Nucleus accumbens (tissue), 56 donors: ENCODE measurements at places on chromosomes 12 and 14.

- DNase-seq, result peak; percentile 10
These were observed 1.9 kb upstream of the PIWIL1 start for GRCh38 chr12:130335517-130336392.

- no peak for DNase-seq
These were observed 390.0 kb upstream of the NOVA1 start for GRCh38 chr14:26987744-26988363.

DNA sequence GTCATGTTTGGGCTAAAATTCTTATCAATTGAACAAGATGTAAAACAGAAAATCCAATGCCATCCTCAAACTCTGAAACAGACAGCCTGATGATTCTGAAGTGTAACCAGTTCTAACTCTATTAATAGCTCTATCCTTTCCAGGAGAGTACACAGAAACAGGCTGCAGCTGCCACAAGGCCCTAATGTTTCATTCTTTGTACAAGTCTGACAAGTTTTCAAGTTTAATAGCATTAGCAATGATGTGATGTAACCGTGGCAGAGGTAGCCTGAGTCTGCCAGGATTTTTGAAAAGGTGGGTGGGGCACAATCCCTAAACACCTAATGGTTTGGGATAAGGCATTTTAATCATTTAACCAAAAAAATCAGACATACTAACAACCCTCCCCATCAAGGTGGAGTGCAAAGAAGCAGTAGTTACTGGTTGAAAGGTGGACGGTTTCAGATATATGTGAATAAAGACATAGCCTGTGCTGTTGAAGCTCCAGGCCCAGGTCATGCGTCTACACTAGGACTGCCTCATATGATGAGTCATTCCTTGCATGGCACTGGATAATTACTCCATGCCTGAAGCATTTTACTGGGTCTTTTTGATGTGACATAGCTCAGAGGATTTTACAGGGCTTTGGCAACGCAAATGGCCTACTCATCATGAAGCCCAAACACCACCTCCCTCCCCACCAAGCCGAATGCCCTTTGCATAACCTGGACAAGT, 145.1 kb upstream of the GRIP1 start:
- DNase-seq, result no peak

DNA sequence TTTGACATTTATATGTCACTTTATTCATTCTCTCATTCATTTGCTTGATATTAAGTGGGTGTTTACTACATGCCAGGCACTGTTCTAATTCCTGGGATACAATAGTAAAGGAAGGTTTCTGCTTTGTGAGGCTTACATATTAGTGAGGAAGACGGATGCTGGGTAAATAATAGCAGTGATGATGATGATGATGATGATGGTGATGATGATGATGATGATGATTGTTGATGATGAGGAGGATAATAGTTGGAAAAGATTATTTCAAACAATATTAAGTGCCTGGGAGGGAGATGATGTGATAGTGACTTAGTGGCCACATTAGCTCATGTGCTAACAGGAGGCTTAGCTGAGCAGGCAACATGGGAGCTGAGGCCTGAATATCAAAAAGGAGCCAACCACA, 19.3 kb upstream of the TMEM233 start:
- DNase-seq, result no peak

DNA sequence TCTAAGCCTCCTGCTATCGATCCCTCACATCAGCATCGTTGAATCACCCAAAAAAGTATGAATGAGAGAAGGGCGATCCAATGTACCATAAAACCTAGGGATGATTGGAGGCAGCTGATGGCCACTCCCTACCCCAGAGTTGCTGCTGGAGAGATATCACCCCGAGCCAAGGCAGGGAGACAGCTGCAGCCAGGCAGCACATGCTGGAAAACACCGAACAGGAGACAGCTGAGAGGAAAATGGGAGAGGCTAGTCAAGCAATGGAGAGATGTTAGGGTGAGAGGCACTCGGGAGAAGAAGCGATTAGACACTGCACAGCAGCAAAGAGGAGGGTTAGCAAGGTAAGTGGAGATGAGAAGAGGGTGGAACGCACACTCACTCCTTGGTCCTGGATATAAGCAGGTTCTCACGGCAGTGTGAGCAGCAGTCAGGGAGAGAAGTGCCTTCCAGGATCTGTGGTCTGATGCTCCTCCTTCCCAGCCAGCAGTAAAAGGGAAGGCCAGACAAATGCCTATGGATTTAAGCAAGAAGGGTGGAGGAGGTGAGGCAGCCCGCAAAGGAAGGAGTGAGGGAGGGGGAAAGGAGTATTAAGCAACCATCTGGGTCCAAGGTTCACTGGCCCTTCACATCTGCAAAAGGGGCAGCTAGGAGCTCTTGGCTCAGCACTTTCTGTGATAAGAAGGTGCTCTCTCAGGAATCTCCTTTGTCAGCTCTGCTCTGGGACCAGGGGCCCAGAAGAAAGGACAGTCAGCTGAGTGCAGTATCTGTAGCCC, at the start of gene SLC7A7:
Gene SLC7A7, minus strand, starts transcription at position 495 of the 773 bp plus-strand sequence. CDS start 2,037 bp downstream, outside the sequence.
- DNase-seq, result no peak

- no peak for DNase-seq
These were observed 107.2 kb downstream of the RBM19 start for GRCh38 chr12:113858841-113859386.

DNA sequence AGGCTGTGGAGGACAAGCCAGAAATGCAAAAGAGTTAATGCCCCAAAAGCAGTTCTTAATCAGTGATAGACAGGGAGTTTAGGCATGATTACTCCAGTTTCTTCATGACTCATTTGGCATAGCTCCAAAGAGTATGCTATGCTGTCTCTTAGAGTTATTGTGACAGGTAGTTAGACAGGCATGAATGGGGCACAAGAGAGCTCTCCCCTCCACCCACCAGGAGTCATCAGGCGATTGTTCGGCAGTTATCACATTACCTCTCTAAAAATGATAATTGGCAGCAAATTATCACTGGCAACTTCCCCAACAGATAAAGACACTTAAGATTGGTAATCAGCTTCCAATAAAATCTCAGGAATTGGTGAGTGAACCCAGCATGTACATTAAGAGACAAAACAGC, 320.1 kb downstream of the DAD1 start:
- DNase-seq, result no peak

GRCh38 chr12:90816353-90817089, 138.5 kb downstream of the CCER1 start:
- no peak for DNase-seq

DNA sequence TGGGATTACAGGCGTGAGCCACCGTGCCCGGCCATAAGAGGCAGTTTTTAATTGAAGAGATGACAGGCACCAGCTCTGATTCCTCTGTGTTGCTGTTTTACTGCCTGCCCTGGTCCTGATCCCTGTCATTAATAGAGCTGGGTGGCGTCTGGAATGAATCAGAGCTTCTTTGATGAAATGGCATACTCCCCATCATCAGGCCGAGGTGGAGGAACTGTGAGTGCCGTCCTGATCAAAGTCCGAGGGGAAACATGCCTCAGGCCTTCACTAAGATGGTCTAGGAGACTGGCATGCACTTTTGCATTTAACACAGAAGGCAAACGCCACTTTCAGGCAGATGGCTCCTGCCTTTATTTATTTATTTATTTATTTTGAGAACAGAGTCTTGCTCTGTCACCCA, 34.1 kb downstream of the IL31 start:
- DNase-seq, result no peak

GRCh38 chr12:83642205-83642604, 955.5 kb downstream of the TMTC2 start:
- DNase-seq, result no peak

- no peak for DNase-seq
These were observed 286.4 kb upstream of the TMEM132C start for GRCh38 chr12:127980585-127980984.

- DNase-seq, result no peak
These were observed 201.7 kb downstream of the AKAP6 start for GRCh38 chr14:32530800-32531199.

DNA sequence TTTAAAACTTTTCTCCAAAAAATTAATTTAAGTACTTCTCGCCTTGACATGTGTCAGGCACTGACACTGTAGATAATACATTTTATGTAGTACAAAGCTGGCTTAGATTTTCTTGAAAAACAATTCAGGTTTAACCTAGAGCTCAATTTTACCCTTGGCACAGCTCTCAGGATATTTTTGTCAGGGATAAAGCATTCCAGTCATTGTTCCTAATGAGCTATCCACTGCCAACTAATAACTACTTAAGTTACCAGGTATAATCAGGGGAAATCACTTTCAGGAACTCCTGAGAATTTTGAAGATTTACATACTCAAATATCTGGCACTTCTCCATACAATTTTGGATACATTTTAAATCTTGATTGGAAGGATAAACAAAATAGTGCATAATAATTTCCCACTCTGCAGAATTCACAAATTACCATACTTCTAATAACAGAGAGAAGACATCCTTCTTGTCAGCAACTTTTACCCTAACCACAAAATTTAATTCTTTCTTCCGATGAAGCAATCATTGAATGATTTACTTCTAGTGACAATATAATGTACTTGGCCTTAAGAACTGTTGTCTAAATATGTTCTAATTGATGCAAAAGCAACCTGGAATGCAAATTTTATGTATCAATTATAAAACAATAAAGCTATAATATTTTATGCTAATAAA, 4.8 kb downstream of the RASSF9 start:
- DNase-seq, result no peak

DNA sequence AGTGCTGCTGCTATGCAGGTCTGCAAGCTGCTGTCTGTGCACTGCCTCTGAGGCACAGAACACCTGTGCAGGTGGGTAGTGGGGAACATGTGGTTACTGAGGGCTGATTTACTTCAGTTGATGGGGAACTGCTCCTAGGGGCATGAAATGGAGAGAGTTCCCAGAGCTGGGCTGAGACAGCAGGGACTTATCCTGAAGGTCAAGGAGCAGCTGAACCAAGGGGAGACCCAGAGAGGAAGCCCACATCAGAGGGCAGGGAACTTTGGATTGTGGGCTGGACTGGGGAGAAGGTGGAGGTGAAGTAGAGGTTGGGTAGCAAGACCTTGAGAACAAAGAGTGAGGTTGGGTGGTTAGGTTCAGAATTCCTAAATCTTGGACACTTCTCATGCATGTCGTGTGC, 311.9 kb downstream of the AACS start:
- DNase-seq, result no peak

- DNase-seq, result no peak
These were observed 120.8 kb downstream of the SLC5A8 start for GRCh38 chr12:101089271-101089670.

GRCh38 chr12:95291501-95291900, 73.9 kb downstream of the VEZT start:
- no peak for DNase-seq
